ENCODE measurements at places on chromosomes 3 and 15.

- DNase-seq: no peak
Measured at GRCh38 chr3:169387751-169388696, 275.5 kb downstream of the MECOM start.

DNA sequence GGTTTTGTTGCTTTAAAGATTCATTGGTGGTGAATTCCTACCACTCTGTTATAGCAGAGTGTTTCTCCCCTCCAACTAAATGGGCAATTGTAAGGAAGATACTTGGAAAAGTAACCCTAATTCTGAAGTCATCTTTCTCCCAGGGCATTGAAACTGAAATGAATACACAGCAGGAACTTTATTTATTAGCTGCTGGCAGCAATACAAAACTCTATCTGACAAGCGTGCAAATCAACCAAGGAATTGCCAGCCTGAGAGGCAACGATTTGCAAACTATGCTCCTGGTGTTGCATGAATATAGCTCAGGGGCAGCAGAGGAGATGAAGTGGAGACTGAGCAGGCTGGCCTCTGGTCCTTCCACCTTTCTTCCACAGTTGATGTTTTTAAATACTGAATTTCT lies 48.9 kb downstream of the CD200R1 start:
- DNase-seq: no peak

DNA sequence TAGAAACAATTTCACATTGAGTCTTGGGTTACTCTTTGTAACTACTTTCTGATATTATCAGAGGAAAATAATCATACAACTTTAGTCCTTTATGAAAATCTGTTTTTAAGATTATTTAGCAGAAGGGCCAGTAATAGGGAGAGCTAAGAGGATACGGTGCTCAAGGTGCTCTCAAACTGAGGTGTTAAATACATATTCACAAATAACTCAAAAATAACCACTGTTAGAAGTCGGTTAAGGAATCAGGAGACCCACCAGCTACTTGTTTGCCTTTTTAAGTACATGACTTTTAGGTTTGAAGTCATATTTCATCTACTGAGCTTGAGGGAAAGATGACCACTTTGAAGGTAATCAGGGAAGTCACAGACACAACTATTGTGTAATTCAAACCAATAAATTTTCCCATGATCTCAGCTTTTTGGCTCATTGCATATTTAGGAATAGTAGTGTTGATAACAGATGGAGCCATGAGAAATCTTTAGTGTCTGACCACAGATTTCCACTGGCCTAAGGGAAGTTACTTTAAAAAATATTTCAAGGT lies 1.4 kb upstream of the RSRC1 start:
- no peak for DNase-seq

GRCh38 chr3:1787094-1787493 lies 311.6 kb upstream of the CNTN4 start:
- DNase-seq: peak; percentile 39

- DNase-seq: no peak
Measured at GRCh38 chr15:36999778-37000177, 100.6 kb downstream of the MEIS2 start.

DNA sequence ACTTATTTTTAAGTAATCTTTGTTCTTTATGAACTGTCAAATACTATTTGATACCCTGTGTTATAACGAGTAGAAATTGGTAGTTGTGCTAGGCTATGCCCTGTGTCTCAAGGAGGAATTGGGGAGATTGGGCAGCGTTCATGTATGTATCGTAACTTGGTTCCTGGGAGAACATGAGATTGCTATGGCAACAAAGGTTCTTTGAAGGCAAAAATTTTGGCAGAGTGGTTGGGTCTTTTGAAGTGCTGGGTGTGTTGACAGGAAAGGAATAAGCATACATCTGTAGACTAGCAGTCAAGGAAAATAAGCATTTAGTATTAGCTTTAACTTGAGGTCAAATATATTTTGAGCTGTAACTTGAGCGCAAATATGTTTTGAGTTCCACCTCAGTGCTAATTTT lies 45.3 kb downstream of the TCF12 start:
- no peak for DNase-seq
